ENCODE measurements at places on chromosomes 7 and 10.

- no peak for DNase-seq
Measured at GRCh38 chr7:95772298-95772770, at the start of gene DYNC1I1. TSS of gene DYNC1I1 (plus strand) at chr7:95772554. CDS start at chr7:95804730, 32,176 bp downstream.

- peak; percentile 76 for DNase-seq
Measured at GRCh38 chr7:134480730-134481129, 21.8 kb upstream of the AKR1B1 start.

GRCh38 chr10:77493851-77494261 lies 143.8 kb downstream of the KCNMA1 start:
- no peak for DNase-seq

GRCh38 chr7:115044224-115044623 lies 122.3 kb downstream of the MDFIC start:
- DNase-seq, result no peak

DNA sequence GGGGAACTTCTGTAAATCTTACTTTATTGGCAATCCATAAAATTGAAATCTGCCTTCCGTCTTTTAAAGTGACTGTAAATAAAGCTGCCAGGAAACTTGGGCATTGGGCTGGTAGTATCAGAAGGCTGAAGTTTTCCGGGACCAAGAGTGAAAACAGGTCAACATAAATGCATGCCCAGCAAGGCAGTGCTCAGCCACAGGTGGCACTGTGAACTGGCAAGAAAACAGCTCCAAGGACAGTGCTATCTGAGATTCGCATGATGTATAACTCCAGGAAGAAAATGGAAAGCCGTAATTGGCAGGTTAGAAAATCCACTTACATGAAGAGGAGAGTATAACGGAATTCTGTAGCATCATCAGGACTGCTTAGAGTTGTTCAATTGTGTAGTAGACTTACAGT lies 1.9 kb upstream of the INSYN2A start:
- no peak for DNase-seq

- DNase-seq, result no peak
Measured at GRCh38 chr10:620971-621370, 68.5 kb downstream of the DIP2C start.

- no peak for DNase-seq
Measured at GRCh38 chr10:102473445-102474331, 22.3 kb upstream of the C10orf95 start.

GRCh38 chr10:112961609-112962008 lies 11.6 kb downstream of the TCF7L2 start:
- no peak for DNase-seq

GRCh38 chr7:144074374-144074773 lies 4.8 kb downstream of the OR2A25 start:
- DNase-seq, result no peak

DNA sequence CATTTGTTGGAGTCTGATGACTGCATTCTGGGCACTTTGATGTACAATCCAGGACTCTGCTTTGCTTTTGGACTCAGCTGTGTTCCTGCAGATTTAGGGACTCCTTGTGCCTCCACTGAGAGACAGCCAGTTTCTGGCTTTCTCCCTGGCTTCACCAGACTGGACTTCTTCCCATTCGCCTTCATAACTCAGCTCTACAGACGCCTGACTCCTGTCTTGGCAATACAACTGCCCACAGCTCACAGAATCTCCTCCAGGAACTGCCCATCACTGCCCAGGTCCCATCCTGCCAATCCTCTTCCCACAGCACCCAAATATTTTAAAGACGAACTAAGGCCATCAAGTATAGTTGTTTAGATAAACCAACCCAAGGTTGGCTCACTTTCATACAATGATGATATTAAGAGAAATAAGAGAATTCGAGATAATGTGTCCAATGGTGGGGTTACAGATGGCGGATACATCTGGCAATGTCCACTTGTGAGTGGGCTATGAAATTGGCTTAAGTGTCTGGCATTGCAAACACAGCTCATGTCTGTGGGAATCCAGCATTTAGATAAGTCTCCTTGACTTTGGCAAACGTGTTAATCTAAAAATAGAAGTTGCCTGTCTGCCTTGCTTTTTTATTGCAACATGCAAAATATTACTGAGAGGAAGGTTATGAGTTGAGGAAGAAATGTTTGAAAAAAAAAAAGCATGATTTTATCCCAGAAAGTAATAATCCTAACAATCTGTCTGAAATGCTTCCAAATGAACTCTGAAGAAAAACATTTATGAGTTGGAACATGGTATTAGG lies 95.1 kb downstream of the ITGA8 start:
- DNase-seq, result no peak

DNA sequence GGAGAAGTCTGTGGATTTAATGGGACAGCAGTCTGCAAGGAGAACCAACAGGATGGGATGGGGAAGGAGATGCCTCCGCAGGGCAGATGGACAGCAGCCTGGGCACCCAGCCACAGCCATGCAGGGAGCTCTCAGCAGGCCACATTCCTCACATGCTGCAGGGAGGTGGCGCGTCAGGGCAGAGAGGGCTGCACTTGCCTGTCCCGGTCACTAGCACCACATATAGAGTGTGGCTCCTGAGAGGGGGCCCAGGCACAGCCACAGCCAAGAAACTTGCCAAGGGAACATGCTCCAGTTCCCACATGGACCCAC lies 86.8 kb upstream of the ZMIZ1 start:
- DNase-seq, result no peak

Data from SW 1271 (cell line).